ENCODE measurements at places on chromosomes 11 and 22. TPM values are rescaled to one million over a fixed set of nuclear protein-coding genes. Genes with fewer than 3 reads are reported as not detected.

- no peak for DNase-seq
Observed at GRCh38 chr22:49699476-49699875, 128.2 kb downstream of the BRD1 start.

DNA sequence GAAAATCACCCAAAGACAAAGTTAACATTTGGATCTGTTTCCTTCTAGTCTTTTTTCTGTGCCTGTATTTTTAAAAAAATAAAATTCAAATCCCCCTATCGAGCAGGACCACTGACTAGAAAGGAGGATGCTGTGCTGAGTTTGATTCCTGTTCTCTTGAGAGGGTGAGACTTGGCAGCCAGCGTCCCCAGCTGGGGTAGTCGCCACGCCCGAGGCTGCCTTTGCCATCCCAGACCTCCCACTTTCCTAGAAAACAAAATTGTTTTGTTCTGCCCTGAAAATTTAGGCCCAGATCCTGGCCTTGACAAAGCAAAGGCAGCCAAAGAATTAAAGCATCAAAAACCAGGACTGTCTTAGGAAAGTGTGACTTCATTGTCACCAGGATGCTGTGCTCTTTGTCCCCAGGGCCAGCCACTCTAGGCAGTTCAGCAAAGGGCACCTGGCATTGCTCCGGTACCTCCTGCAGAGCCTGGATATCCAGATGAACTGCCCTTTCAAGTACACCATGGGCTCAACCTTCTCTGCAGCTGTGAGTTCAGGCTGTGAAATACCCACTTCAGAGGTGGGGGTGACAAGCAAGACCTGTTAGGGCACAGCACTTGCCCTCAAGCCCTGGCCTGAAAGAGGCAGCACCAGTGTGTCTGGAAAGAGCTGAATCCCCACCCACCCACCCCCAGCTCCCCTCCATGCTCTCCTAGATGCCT is 44.6 kb downstream of the KCNQ1OT1 start:
- DNase-seq: no peak

- peak; percentile 85 for DNase-seq
Observed at GRCh38 chr22:39528681-39529486, 3.7 kb downstream of the RPS19BP1 start.

- no peak for DNase-seq
Observed at GRCh38 chr11:131669401-131669780, 299.0 kb downstream of the NTM start.

DNA sequence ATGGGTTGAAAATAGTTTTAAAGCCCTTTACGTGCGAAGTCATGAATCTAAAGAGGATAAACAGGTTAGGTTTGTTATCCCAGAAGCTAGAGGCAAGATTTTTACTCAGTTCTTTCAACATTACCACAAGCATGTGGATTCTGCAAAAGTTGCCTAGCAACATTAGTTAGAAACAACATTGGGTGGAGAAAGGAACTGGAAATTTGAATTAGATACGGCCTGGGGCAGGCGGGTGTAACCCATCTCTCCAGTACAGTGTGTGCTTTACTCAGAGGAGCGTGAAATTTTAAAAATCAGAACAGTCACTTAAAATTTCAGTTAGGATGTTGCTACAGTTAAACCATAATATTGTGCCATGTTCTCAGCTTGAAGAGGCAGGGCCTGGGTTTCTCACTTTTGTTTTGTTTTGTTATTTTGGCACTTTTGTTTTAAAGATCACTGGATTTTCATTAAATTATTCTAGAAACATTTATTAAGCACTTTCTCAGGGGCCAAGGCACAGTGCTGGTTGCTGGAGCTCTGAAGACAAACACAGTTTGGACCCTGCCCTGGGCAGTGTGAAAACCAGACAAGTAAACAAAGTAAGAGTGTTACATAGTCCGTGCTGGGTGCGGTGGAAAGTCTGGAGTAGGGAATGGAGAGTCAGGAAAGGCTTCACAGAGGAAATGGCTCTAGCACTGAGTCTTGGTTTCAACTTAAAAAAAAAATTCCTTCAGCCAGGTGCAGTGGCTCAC is 4.4 kb upstream of the WEE1 start:
- DNase-seq: peak; percentile 82

DNA sequence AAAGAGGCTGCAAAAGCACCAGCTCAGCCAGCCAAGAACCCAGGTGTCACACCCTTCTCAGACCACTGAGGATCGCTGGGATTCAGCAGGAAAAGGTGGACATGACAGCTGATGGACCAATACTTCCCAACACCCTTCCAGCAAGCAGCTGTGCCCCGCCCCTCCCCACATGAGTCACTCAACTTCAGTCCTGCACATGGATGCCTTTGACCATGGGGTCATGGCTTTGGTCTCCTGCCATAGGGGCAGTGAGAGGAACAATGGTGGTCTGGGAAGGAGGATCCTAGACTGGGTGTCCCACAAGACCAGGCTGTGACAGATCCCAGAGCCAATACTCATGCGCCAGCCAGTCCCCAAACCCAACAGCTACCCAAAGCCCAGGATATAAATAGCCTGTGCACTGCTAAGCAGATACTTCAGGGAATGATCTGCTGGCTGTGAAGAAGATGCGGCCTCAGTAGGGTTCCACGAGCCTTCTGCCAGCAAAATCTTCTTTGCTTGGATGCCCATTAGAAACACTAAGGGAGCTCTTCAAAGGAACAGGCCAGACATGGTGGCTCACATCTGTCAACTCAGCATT is 5.5 kb upstream of the RGL4 start:
- DNase-seq: no peak

- peak; percentile 41 for DNase-seq
Observed at GRCh38 chr22:37229805-37230672, 14.0 kb downstream of the RAC2 start.

DNA sequence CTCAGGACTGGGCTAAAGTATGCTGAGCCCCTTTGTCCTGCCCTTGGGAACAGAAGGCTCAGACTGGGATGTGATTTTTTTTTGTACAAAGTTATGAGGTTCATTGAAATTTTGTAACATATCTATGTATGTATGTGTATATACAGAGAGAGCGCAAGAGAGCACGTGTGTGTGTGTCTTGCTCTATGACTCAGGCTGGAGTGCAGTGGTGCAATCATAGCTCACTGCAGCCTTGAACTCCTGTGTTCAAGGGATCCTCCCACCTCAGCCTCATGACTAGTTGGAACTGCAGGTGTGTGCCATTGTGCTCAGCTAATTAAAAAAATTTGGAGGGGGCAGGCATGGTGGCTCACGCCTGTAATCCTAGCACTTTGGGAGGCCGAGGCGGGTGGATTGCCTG is 5.7 kb downstream of the TMEM25 start:
- no peak for DNase-seq

The SPI1 gene
- 5.3 TPM for polyA plus RNA-seq

DNA sequence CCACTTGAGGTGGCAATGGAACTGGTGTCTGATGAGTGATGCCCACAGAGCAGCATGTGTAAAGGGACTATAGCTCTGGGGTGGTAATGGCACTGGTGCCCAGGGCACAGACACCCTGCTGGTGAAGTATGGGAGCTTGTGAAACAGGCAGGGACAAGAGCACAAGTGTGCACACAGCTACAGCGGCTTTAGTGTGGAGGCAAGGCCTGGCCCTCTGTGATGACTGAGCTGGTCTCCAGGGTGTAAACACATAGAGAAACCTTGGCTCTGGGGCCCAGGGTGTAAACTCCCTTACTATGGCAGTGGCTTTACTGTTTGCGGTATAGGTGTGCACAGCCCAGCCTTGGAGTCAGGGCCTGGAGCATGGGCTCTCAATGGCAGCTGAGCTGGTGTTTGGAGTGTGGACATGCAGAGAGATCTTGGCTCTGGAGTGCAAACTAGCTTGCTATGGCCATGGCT is 46.3 kb downstream of the BIRC2 start:
- no peak for DNase-seq

The CBLIF gene
- polyA plus RNA-seq: not detected

The CASP12 gene
- 0.37 TPM for polyA plus RNA-seq

The TNRC6B gene
- polyA plus RNA-seq: 10.8 TPM

The CD3E gene
- polyA plus RNA-seq: 0.59 TPM

DNA sequence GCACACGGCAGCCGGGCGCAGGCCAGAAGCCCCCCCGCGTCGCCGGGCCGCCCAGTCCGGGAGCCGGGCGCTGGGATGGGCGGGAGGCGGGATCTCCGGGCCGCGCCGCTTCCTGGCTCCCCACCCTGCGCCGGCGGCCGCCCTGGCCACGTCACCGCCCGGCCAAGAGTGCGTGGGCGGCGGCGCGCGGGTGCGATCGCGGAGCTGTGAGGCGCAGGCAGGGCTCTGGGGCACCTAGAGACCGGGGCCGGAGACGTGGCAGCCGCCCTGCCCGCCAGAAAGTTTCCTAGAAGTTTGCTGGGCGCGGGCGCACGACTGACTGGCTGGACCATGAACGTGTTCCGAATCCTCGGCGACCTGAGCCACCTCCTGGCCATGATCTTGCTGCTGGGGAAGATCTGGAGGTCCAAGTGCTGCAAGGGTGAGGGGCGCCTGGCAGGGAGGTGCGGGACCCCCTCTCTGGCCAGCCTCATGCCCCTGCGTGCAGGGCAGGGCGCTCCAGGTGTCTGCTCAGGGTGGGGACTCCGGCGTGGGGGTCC is at the start of gene KDELR3:
Gene KDELR3, plus strand, starts transcription at position 193 of the 539 bp plus-strand sequence. Its CDS starts 138 bp downstream, at position 331.
- peak; percentile 64 for DNase-seq

- DNase-seq: peak; percentile 12
Observed at GRCh38 chr11:104967534-104968354, 630 bp downstream of the CASP4 start.

DNA sequence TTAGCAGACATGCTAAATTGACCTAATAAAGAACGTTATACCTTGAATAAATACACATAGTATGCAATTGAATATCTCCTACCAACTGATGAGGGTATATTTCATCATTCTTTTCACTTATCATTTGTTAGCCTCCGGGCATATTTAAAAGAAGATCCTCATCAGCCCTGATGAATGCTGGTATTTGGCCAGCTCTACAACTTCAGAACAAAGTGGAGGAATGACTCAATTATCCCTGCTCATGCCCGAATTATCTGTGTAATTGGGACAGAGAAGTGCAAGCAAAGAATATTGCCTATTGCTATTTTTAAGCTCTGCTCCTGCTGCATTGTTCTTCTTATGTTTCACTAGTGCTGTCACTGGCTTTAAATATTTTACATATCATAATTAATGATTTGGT is 622.1 kb downstream of the METTL15 start:
- no peak for DNase-seq

DNA sequence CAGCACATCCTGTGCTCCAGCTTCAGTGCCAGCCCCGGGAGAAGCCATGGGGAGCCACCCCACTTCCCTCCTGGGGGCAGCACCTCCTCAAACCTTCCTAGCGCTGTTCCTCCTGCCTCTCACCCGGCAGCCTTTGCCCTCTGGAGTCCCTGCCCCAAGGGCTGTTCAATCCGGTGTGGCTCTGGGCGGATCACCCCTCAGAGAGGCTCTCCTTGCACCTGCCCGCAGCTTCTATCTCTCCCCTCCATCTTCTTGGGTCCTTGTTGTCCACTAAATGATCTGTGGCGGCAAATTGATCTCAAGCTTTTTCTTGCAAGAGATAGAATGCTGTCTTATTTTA is 18.1 kb upstream of the CDKN1C start:
- no peak for DNase-seq

- DNase-seq: peak; percentile 22
Observed at GRCh38 chr11:79461144-79461543, 20.3 kb upstream of the TENM4 start.

The SLC22A9 gene
- polyA plus RNA-seq: not detected

GRCh38 chr11:47998733-47999359 is 18.5 kb downstream of the PTPRJ start:
- no peak for DNase-seq

The MS4A12 gene
- not detected for polyA plus RNA-seq

DNA sequence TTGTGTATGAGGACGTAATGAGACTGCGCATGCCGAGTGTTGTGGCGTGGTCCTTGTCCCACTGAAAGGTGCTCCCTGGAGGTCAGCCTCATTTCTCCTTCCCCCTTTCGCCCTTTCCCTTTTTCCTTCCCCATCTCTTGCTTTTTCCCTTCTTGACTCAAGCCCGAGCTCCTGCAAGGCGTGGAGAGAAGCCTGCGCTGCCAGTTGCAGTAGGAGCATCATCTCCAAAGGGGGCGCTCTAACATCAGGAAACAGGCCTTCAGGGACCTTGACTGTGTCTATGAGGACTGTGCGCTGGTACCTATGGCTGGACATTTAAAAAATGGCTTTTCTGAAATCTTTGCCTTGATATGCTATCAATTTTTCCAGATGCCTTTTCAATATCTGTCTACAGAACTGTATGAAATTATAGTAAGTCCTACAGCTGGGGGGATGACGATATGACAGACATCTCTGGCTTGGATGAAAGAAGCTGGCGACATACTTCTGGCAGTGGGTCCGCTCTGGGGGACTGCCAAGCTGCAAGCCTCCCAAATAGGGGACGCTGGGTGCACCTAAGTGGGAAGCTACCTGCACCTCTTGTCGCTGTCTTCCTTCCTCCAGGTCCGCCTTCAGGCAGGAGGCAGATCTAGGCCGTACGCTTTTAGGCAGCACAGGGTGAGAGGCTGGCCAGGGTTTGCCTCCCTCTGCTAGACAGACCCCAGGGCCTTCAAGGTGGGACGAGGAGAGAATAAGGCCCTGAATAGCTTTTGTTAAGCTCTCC is 96.5 kb downstream of the NXPE2 start:
- DNase-seq: peak; percentile 63
